Activated T-cell treated with anti-CD3 and anti-CD28 coated beads for 4 hours (primary cell): ENCODE measurements at places on chromosomes 11 and 22.

GRCh38 chr11:86503131-86503530, 128.4 kb downstream of the CCDC81 start:
- DNase-seq: no peak

- DNase-seq: no peak
Measured at GRCh38 chr11:69355346-69355940, 61.5 kb downstream of the MYEOV start.

DNA sequence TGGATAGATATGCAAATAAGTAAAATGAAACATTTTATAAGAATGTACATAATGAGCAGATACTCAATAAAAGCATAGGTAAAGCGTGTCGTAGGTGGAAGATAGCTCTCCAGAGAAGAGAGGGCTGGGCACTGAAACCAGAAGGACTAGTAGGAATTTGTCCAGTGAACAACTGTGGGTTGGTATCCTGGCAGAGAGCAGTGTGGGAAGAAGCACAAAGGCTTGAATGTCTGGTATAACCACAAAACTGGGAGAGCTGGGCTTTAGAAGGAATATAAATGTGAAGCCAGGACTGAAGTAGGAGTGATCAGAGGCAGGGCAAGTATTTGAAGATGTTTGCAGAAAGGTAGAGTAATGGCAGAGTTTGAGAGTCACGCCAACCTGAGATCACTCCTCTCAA, 33.1 kb upstream of the CARD16 start:
- no peak for DNase-seq

DNA sequence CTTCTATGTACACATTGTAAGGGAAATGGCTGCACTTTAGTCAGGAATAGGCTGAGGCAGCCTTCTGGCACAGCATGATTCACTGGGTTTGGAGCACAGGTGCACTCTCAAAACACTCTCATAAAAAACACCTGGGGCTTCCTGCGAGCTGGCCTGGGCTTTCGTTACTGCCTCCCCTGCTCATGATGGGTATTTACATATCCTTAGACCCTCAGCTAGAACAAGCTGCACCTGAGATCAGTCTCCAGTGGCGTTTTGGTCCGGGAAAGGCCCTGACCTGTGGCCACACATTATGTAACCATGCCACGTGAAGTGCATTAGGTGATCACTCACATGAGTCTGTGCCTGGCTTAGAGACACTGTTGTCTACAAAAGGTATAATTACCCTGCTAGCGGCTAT, 321.7 kb downstream of the TMEM135 start:
- DNase-seq: no peak

GRCh38 chr22:27424319-27424718, 377.2 kb downstream of the MN1 start:
- DNase-seq: no peak

DNA sequence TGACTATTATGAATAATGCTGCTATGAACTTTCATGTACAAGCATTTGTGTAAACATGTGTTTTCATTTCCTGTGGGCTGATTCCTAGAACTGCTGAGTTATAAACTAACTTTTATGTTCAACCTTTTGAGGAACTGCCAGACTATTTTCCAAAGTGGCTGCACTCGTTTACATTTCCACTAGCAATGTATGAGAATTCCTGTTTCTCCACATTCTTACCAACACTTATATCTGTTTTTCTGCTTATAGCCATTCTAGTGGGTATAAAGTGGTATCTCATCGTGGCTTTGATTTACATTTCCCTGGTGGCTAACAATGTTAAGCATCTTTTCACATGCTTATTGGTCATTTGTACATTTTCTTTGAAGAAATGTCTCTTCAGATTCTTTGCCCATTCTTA, 35.2 kb upstream of the SCUBE2 start:
- DNase-seq: no peak

DNA sequence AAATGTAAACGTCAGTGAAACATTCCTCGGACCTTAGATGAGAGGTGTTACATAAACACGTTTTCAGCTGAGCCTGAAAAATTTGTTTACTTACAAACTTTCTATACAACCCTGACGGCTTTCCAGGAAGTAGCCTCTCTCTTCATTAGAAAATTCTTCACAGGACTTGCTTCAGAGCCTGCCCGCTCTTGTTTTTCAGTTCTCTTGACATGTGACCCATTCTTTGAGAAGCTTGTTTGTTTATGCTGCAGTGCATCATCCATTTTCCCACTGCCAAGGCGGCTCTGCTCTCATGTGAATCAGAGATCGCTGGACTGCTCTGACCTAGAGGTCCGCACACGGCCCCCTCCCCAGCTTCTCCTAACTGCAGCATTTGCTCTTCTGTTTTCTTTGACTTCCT, 47.9 kb upstream of the ARHGAP42 start:
- DNase-seq: no peak

DNA sequence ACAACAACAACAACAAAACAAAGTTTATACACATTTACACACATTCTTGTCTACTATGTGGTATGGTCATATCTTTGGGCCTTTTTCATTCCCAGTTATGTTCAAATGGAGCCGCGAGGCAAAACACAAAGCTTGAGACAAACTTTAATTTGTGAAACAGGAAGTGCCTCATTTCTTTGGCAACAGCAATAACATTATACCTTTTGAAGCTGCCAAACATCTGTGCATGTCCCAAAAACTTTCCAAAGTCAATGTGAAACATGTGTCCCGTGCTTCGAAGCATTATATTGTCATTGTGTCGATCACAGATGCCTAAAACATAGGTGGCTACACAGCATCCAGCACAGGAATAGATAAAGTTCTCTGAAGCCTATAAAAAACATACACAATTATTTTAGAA, 25.0 kb upstream of the RPS13 start:
- no peak for DNase-seq

DNA sequence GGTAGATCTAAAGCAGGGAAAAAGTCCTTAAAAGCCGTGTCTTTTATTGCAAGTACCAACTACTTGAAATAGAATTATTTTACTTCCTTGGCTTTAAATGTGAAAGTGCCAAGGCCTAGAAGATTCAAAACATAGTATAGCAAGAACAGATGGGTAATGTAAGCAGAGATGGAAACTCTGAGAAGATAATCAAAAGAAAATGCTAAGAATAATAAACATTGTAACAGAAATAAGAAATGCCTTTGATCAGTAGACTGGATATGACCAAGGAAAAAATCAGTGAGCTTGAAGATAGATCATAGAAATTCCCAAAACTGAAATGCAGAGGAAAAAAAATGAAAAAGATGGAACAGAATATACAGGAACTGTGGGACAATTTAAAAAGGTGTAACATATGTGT, 113.1 kb downstream of the BLID start:
- no peak for DNase-seq

- no peak for DNase-seq
Measured at GRCh38 chr22:27019827-27020226, 362.4 kb downstream of the MIAT start.

GRCh38 chr11:45146072-45147016, at the start of gene PRDM11:
Gene PRDM11, plus strand, starts transcription at chr11:45146639. Its CDS starts 35,128 bp downstream, at chr11:45181767.
- peak; percentile 54 for DNase-seq

DNA sequence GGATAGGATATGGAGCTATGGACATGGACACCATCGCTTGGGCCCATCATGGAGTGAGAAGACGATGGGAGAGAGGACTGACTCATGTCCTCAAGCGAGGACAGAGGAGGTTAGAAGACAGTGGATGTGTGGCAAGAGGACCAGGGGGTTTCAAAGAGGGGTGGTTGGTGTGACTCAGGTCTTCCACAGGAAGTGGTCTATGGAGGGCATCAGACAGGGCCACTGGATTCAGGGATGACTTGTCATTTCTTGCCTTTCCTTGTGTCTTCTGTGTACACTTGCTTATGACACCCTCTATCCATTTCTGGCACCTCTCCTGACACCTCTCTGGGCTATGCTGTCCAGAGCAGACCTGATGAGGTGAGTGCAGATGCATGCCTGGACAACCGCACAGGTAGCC, 115.4 kb downstream of the OSBP2 start:
- DNase-seq: no peak

- DNase-seq: no peak
Measured at GRCh38 chr22:38485783-38486182, 17.9 kb downstream of the KDELR3 start.

GRCh38 chr11:36617543-36618362, 19.7 kb upstream of the RAG2 start:
- DNase-seq: no peak

- DNase-seq: no peak
Measured at GRCh38 chr11:96322775-96323641, 20.0 kb downstream of the MAML2 start.

GRCh38 chr11:5992604-5993251, 5.9 kb upstream of the OR52L1 start:
- DNase-seq: no peak

- DNase-seq: no peak
Measured at GRCh38 chr11:35536470-35536869, 11.1 kb upstream of the PAMR1 start.

GRCh38 chr22:44685384-44686056, 16.5 kb upstream of the PRR5 start:
- DNase-seq: peak; percentile 82

GRCh38 chr11:133399855-133400625, 132.3 kb downstream of the OPCML start:
- DNase-seq: no peak

DNA sequence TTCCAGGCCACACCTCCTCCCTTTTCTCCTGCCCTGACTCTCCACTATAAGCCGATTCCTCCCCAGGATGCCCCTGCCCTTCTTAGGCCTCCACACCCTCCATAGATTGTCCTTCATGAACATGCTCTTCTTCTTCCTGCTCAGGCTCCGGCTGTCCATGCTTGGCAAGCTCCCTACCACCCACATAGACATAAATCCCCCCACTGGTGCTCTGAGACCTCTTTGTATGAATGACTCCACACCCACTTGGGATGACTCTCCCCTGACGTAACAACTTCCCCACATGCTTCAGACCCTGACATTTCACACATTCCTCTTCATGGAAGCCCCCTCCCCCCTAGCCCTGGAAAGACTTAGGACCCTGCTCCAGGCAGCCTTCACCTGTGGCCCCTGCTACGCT, 542.5 kb upstream of the LARGE1 start:
- no peak for DNase-seq

DNA sequence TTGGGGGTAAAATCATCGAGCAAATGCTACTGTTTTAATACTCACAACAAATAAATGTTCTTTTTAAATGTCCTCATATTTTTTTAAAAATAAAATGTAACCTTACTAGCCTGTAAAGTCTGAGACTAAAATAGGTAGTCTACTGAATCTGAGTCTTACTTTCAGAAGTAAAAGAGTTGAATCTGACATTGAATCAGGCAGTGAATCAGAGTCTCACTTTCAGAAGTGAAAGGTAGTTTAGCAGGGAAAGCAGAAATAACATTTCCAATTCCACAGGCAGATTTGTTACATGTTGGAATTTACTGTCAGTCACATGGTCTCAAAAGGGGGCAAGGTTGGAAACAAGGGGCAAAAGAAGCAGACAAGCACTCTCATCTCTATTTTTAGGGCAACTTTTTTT, 143.0 kb downstream of the ELP4 start:
- DNase-seq: no peak

- DNase-seq: no peak
Measured at GRCh38 chr11:47837292-47837691, 10.9 kb downstream of the NUP160 start.

GRCh38 chr22:22810018-22810427, 77.6 kb upstream of the IGLL5 start:
- peak; percentile 44 for DNase-seq

DNA sequence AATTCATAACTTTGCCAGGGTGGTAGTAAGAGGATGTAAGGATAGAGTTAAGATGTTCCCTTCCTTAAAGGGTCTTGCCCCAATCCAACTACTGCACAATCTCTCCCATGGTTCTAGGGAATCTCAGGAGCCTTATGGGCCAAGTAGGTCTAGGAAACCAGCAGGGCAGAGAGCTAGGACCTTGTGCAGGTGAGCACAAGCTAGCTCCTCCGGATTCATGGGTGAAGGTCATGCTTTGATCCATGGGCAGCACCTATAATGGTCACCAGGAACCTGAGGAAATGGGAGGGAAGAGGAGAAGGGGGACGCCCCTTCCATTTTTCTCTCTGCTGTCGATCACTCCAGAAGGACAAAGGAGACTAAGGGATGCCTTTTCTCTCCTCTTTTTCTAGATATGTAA, 16.8 kb downstream of the KCNJ11 start:
- no peak for DNase-seq

- DNase-seq: no peak
Measured at GRCh38 chr11:123069908-123070821, 8.2 kb upstream of the HSPA8 start.

GRCh38 chr11:124623861-124624525, 1.3 kb downstream of the TBRG1 start:
- no peak for DNase-seq

GRCh38 chr22:43826142-43827002, 14.3 kb upstream of the EFCAB6 start:
- no peak for DNase-seq

GRCh38 chr11:60991457-60991856, 20.0 kb downstream of the CD6 start:
- no peak for DNase-seq

- no peak for DNase-seq
Measured at GRCh38 chr22:30226192-30226832, 20.2 kb downstream of the LIF start.

DNA sequence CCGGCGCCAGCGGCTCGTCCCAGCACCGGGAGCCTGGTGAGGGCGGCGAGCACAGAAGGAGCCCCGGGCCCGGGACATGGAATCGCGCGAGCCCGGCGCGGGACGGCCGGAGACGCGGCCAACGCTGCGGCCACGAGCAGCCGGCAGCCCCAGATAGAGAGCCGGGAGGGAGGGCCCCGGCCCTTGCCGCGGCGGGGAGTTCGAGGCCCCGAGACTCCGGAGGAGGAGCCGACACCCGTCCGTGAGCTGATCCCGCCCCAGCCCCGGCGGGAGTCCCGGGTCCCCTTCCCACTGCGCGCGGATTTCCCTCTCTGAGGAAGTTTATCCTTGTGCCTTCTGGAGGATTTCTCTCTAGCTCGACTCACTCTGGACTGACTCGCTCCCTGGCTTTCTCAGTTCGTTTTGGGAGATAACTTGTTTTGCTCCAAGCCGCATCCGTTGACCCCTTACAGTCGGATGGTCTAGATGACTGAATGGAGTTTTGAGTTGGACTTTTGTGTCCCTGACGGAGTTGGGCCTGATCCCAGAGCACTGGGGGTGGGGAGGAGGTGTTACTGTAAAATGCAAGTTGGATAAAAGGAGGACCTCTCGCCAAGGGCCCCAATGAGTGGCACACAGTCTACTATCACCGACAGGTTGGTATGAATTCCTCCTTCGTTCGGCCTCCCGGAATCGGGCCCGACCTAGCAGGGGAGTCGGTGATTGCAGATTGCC, 585 bp downstream of the ARHGEF12 start:
- peak; percentile 5 for DNase-seq

- DNase-seq: no peak
Measured at GRCh38 chr11:46300270-46300669, 22.8 kb downstream of the CREB3L1 start.
